Sigmoid colon (tissue), 7 donors: ENCODE measurements at places on chromosomes 6 and 20.

DNA sequence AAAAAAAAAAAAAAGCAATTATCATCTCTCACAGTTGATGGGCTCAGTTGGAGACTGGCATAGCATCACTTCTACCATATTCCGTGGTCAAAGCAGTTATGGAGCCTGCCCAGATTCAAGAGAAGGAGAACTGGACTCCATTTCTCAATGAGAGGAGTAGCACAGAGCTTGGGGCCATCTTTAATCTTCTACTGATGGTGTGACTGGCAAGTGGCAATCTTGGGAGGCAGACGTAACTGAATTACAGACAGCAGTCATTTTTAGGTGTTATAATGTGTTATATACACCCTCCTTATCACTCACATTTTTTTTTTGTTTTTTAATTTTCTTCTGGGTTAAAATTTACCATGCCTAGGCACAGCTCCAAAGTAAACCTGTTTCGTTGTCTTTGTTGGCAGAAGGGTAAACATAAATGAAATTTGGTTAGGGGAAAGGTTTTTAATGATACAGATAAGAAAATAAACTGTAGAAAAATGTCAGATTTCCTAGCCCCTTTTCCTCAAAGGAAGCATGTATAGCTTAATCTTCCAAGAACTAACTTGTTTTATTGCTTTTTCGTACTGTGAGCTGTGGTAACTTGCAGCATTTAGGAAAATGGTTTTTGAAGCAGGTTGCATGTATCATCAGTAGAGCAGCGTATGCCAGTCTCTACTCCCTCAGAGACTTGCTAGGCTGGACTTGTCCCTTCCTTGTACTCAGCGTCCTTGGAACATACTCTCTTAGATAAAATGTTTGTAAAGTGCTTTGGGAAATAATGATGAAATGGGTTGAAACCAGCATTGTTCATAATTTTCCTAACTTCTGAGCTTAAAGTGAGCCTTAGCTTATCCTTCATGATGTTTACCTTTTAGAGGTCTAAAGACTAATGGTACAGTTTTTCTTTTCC lies 25.7 kb downstream of the ZFAND3 start:
- DNase-seq = no peak

DNA sequence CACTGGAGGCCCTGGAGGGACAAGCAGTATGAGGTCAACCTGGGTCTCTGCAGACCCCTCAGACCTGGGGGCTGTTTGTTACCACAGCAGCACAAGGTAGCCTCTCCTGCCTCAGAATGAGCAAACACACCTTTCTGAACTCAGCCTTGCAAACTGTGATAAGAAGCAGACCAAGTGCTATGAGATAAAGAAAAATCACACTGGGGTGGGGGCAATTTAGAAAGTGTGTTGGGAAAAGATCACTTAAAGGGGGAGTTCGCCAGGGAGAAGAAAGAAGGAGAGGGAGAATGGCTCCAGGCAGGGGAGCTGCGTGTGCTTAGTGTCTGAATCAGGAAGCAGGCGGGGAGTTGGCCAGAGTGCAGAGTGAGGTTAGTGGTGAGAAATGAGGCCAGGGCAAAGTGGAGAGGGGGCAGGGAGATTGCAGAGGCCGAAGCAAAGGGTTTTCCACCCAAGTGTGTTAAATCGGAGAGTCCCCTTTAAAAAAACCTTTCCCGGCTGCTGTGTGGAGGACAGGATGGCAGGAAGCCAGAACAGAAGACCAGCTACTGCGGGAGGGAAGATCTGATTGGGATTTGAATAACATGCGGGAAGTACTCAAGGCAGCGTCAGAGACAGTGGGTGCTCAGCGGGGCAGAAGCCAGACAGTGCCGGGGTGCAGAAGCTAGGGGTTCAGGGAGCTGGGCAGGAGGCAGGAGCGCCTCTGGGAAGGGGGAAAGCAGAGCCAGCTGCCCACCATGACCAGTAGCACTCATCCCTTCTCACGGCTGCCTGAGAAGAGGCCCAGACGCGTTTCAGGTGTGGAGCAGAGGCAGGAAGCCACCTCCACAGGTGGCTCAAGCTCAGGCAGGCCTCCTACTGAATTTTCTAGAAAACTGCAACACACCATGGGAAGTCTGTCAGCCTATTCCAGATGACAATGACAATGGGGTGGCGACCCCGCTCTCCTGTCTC lies 9.0 kb downstream of the ADA start:
- DNase-seq = peak; percentile 90

DNA sequence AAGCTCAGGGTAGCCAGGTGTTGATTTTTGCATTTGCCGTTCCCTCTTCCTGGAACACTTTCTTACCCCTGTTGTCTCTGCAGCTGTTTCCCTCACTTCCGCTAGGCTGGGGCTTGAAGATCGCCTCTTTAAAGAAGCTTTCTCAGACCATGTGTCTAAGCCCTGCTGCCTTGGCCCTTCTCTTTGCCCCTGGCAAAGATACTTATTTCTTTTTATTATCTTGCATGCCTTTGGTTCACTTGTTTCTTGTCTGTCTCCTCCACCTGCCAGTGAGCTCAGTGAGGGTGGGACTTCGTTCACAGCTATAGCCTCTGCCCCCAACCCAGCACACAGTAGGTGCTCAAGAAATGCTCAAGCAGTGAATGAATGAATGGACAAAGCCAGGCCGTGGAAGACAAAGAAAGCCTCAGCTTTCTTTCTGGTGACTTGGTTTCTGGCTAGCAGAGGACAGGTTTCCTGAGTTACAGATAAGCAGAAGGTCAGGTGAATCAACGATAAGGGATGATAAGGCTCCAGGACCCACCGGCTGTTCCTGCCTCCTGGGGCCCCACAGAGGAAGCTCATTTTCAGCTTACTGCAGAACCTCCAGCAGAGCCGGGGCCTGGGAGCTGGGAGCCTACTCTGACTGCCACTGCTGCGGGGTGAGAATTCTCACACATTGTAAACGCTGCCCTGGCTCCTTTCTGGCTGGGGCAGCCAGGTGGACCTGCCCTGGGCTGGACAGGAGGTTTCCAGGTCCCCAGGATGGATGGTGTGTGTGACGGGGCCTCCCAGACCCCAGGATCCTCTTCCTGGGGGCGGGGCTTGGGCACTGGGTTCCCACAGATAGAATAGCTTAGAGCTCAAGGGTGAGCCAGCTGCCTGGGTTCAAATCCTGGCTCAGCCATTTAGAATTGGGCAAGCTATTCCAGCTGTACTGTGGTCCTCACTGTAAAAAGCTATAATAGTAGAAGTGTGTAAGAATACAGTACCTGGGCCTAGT lies 29.8 kb downstream of the SNAI1 start:
- no peak for DNase-seq

DNA sequence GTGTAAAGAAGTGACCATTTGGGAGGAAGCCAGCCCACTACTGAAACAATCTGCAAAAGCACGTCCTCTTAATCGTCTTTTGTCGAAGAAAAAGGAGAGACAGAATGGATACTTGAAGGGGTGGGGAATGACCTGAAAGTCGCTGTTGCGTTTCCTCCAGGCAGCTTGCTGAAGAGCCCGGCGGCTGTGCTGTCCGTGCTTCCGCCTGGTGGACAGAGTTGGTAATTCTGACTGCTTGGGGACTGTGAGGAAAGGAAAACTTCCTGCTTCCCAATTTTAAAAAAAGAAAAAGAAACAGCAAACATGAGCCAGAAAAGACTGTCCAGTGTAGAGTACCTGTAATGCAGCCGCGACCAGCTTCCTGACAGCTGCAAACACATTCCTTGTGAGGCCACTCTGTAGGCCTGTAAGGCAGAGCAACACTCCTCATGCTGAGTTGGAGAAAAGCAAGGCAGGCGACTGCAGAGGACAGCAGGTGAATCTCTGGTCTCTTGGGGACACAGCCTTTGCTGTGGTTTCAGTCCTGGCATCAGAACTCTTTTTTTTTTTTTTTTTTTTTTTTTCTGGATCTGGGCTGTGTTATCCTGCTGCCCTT lies 251.1 kb upstream of the TBX18 start:
- DNase-seq = no peak

GRCh38 chr6:25089442-25089841 lies 153.7 kb upstream of the RIPOR2 start:
- DNase-seq = no peak

- peak; percentile 79 for DNase-seq
These were observed 15.8 kb upstream of the FAM8A1 start for GRCh38 chr6:17584241-17584803.

DNA sequence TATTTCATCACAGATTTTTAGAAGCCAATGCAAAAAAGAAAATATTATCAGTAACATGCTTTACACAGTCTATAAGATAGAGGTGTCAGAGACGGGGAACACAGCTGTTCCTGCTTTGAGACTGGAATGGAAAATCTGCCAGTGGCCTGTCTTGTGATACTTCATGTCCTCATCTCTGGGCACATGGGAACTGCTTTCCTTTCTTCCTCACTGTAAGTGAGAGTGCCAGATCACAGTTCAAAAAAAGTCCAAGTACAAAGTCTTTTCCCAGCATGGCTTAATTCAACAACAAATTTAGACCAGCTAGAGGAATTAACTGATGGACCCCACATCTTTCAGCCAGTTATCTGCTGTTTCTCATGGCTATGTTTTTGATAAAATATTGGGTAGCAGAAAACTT lies 490.4 kb downstream of the CDKAL1 start:
- no peak for DNase-seq

GRCh38 chr6:168905451-168906090 lies 348.1 kb downstream of the THBS2 start:
- DNase-seq = no peak

DNA sequence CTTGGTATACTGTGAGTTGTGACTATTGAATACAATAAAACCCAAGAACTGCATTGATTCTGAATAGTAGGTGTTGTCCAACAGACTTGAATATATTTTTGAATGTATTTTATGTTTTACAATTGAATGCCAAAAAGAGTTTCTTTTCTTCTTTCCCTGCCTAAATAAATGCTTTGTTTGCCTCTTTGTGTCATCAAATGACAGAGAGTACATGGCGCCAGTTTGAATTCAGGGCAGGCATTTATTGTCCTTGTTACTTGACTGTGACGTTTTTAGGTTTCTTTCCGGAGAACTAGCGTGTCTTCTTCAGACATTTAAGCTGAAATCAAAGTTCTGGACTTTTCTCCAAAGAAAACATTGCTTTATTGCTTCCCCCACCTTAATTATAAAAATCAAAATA lies 16.6 kb downstream of the KIF3B start:
- DNase-seq = no peak

- peak; percentile 70 for DNase-seq
These were observed 29.8 kb downstream of the PSMB9 start for GRCh38 chr6:32883789-32884188.

GRCh38 chr6:113352029-113352801 lies 504.9 kb upstream of the MARCKS start:
- DNase-seq = no peak

- peak; percentile 84 for DNase-seq
These were observed at the start of gene SLCO4A1 for GRCh38 chr20:62642051-62642665. TSS of gene SLCO4A1 (plus strand) at chr20:62642503. CDS start at chr20:62656455, 13,952 bp downstream.

DNA sequence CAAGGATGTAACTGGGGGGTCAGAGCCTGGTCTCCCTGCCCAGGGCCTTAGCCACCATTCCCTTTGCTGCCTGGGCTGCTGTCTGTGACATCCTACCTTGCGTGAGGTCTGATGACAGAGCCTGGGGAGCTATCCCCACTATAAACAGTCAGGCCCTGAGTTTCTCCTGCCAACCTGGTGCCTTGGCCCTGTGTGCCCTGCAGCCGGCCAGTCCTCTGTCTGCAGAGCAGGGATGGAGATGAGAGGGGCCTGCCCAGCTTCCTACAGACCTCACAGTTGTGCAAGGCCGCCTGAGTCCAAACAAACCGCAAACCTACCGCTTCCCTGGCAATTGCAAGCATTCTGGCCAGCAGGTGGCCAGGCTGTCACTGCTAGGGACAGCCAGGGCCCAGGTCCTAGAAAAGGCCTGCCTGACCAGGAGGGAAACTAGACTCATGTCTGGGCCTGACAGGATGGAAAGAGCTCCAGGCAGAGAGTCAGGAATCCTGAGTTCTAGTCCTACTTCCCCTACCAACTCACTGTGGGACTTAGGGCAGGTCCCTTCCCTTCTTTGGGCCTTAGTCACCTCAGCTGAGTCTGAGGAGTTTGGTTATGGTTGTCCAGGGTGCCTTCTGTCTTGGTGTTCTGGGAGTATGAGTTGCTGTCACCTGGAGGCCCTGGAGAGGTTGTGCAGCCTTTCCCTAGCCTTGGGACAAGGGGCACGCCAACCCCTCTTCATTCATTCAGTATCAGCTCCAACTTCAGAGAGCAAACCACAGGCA lies 86.2 kb downstream of the VEGFA start:
- no peak for DNase-seq

GRCh38 chr20:17799575-17800227 lies 99.9 kb downstream of the BANF2 start:
- no peak for DNase-seq
